ENCODE measurements at places on chromosomes 11 and 22.

GRCh38 chr11:115739878-115740277 is 235.7 kb upstream of the CADM1 start:
- ATAC-seq: no peak

DNA sequence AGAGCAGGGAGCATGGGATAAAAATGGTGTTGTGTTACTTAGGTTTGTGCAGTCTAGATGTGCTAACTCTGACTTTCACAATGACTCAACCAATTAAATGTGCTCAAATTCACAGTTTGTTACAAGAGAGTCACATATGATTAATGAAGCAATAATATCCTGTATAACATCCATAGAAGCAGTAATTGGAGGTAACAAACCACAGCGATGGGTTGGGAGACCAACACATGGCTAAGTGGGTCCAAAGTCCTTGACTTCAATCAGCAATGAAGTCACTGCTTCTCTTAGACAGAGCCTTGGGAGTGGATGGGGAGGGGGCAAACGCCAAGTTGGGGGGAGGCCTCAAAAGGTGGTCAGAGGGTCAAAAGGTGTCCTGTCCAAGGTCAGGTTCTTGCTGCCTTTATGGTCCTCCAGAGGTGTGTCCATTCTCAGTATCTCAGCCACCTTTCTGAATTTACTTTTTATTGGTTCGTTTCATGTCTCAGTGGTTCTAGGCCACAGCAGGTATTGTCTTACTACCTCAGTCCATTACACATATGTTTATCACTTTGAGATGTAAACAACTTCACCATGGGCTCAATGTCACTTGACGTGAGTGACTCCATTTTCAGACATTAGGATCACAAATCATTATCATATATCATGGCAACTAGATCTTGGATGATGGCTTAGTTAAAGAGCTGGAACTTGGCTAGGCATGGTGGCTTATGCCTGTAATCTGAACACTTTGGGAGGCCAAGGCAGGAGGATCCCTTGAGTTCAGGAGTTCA is 32.4 kb downstream of the SLN start:
- ATAC-seq: no peak

- ATAC-seq: no peak
These were observed 28.5 kb upstream of the AQP11 start for GRCh38 chr11:77561257-77561656.

GRCh38 chr22:42627981-42628380 is 12.4 kb downstream of the ATP5MGL start:
- no peak for ATAC-seq

- ATAC-seq: no peak
These were observed 236.8 kb upstream of the NCAM1 start for GRCh38 chr11:112724496-112724790.

DNA sequence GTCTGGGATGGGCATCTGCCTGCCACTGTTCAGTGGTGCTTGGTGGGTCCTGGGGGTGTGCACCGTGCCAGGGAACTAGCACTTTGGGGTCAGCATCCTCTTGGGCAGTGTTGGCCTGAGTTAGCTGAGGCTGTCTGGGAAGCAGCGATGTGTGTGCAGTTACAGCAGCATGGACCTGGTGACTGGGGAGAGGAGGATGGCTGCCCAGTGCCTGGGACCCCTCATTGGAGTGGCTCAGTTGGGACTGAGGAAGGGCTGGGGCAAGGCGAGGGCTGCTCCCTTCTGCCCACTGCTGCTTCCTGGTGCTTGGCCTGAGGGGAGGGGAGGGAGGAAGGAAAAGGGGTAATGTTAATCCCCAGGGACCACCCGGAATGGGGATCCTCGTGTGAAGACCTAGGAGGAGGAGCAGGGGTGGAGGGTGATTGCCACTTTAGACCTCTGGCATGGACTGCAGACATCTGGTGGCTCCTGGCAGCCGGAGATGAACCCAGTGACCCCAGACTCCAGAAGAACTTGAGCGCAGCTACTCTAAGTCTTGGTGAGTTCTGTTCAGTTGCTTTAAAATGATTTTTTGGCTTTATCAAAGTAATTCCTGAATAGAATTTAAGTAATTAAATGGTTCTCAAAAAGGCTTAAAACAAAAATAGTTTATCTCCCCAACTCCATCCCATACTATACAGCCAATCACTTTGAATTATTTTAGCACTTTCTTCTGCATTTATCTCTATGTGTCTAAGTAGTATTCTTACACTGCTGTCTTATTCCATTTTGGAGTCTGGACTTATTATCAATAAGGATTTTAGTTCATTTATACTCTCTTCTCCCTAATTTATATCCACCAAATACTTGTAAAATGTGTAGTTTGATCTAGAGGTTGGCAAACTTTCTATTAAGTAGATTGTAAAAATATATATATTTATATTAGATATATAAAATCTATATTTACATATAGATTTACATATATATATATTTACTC is 15.4 kb upstream of the TMEM191C start:
- ATAC-seq: no peak

GRCh38 chr11:68377389-68377795 is 65.0 kb downstream of the LRP5 start:
- no peak for ATAC-seq

GRCh38 chr11:85805387-85805786 is 5.6 kb downstream of the SYTL2 start:
- ATAC-seq: no peak
